Testis (tissue), 5 donors: ENCODE measurements at places on chromosomes 3 and 15. TPM values are rescaled to one million over a fixed set of nuclear protein-coding genes. Genes with fewer than 3 reads are reported as not detected.

DNA sequence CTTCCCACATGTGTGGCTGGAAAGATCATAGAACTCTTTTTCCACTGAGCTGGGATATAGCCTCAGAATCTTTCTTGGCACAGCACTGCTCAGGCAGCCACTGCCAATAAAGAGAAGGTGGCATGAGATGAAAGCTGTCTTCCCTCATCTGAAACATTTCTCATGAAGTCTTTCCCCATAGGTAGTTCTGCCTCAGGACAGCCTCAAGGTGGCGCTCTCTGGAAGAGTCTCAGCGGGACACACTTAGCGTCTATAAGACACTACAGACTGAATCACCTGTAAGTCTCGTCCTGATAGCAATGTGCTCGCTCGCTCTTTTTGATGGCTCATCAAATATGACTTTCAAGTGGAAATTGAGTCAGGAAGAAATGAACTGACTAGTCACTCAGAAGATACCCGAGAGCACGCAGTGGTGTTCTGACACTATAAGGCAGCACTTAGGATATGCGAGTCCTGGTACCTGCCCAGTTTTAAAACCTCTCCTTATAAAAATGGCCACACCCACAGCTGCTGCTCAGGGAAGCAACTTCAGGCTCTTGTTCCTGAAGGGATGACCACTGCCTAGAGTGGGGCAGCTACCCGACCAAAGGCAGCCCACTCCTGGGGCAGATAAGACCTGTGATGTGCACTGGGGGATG is 269.5 kb downstream of the SUCLG2 start:
- peak; percentile 78 for DNase-seq

GRCh38 chr3:175258763-175259162 is 399.6 kb downstream of the NAALADL2 start:
- no peak for DNase-seq

GRCh38 chr15:91342097-91342496 is 242.0 kb downstream of the SV2B start:
- DNase-seq, result no peak

GRCh38 chr15:88704791-88705768 is 66.3 kb downstream of the ISG20 start:
- DNase-seq, result peak; percentile 34

GRCh38 chr3:69538281-69538680 is 152.4 kb upstream of the FRMD4B start:
- no peak for DNase-seq

DNA sequence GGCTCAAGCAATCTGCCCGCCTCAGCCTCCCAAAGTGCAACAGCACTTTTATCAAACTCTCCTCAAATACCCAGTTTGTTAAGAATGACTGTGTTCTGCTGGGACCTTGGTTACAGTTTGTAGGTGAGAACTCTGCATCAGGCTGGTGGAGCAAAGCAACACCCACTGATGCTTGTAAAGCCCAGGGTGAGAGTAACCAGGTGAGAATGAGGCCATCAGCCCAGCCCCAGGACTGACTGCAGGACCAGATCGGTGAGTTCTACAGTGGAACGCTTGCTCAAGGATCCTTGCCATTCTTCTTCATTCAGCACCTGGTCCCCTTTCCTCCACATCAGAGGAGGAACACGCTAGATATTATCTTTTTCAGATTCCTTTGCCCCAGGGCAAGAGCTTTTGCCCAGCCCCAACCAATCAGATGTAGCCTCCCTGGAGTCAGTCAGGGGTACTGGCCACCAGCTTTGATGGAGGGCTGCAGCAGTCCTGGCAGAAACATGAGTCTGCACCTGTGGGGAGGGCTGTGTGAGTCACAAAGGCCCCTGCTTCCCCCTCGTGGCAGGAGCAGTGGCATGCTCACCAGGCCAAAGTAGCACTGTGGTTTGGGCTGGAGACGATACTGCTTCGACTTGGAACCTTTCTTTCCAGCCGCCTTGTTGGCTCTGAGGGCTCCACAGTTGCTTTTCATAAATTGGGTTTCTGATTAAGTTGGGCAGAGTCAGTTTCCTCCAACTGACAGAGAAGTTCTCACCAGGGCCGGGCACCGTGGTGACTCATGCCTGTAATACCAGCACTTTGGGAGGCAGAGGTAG is 3.5 kb upstream of the SHISA5 start:
- no peak for DNase-seq

Gene PCBP4
- polyA plus RNA-seq, result 35.8 TPM

Gene GPR27
- polyA plus RNA-seq, result 11.3 TPM

Gene TLR9
- polyA plus RNA-seq, result 0.20 TPM

Gene RHCG
- polyA plus RNA-seq, result 2.0 TPM
